ENCODE measurements at places on chromosomes 7 and 10. TPM values are rescaled to one million over a fixed set of nuclear protein-coding genes. Genes with fewer than 3 reads are reported as not detected.

DNA sequence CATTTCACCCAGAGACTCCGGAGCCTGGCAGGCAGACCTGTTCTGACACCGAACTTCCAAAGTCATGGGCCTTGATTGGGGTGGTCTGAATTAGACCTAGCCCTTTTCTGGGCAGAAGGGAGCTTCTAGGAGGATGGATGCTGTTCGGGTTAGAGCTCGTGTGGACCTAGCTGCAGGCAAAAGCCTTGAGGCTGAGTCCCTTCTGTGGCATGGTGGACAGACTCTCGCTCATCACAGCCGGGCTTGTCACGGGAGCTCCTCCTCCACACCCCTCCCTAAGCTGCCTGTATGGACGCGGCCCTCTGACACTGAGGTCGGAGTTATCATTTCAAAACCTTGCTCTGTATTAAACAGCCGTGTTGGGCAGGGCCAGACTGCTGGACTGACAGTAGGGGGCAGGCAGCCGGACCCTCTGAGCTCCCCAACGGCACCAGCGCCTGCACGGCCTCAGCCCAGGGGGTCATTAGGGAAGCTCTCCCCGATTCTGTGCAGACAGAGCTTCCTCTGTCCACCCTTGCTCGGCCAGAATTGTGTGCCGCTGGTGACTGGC lies 2.2 kb downstream of the IRF5 start:
- H3K36me3 ChIP-seq, result peaks cover 2% of the 10 kb centered on the region
- peak overlapping the region; percentile 85 for H3K4me3 ChIP-seq
- H3K27ac ChIP-seq, result no peak overlapping the region
- H3K4me1 ChIP-seq, result peaks cover 39% of the 10 kb centered on the region

DNA sequence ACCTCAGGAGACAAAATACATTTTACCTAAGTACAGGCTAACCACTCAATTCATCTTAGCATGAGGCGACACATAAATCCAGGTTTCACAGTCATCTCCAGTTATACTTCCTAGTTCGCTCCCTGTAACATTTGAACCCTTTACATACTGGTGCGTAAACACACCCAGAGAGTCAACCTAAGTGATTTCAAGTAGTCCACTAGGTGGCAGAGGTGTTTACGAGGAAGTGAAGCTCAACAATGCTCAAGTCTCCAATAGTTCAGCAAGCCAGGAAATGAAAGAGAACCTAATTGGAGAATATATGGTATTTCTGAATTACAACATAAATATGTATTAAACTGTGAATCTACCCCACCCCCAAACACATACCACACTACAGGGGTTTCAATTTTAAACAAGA lies 76.3 kb upstream of the ABCB5 start:
- H3K4me3 ChIP-seq, result no peak overlapping the region
- H3K27me3 ChIP-seq, result no peaks in the 10 kb centered on the region
- no peaks in the 10 kb centered on the region for H3K36me3 ChIP-seq
- DNase-seq, result no peak

DNA sequence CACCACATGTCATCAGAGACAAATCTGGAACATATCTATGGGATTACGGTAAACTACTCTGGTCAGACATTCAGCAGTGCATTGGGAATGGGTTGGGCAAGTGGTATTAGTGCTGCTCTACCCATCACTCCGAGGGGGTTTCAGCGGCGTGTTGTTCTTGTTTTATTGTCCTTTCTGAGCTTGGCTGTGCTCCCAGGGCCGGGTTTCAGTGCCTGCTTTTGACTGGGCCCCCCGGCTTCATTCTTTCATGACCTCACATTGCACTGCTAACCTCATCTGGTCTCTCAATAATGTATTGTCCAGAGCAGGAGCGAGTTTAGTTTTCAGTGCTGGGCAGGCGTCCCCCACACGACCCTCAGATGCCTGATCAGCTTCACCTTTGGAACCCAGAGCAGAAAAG lies 364.6 kb downstream of the PAXIP1 start:
- no peaks in the 10 kb centered on the region for H3K27me3 ChIP-seq
- no peak for DNase-seq
- H3K27ac ChIP-seq, result no peak overlapping the region
- H3K4me1 ChIP-seq, result no peaks in the 10 kb centered on the region
- no peak overlapping the region for H3K4me3 ChIP-seq

DNA sequence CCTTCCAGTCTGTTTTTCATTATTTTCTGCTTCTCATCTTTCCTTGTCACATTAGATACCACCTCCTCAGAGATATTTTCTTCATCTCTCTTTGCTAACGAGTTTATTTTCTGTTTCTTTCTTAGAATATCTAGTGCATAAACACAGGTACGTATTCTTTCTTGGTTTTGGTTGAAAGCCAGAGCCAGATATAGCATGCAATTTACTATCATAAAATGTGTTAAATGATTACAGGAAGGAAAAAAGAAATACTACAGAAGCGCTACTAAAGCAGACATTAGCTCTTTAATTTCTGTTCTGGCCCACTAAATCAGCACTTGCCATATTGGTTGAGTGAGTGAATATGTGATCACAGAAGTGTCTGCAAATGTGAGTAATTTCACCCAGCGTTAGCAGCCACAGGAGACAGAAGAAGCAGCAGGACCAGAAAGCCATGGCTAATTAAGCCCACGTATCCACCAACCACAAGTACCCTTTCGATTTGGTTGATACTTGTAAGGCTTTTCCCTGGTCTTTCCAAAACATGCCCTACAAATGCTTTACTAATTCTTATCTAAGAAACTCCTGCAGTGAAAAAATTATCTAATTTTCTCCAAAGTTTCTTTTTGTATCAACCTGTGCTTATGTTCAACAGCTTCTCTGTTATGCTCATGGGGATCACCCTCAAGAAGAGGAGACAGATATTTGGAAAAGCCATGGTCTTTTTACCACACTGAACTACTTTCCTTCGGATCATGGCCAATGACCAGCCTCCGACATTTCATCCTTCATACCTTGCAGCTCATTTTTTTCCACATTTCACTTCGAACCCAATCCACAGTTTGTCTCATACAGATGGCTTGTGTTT lies 23.1 kb upstream of the MACC1 start:
- H3K4me3 ChIP-seq, result peak overlapping the region; percentile 37
- H3K27me3 ChIP-seq, result peaks cover 35% of the 10 kb centered on the region
- H3K36me3 ChIP-seq, result no peaks in the 10 kb centered on the region
- H3K27ac ChIP-seq, result peak overlapping the region; percentile 4

GRCh38 chr7:140685407-140686087 lies 11.0 kb upstream of the NDUFB2 start:
- H3K27me3 ChIP-seq, result no peaks in the 10 kb centered on the region
- no peak overlapping the region for H3K27ac ChIP-seq
- H3K4me1 ChIP-seq, result no peaks in the 10 kb centered on the region

DNA sequence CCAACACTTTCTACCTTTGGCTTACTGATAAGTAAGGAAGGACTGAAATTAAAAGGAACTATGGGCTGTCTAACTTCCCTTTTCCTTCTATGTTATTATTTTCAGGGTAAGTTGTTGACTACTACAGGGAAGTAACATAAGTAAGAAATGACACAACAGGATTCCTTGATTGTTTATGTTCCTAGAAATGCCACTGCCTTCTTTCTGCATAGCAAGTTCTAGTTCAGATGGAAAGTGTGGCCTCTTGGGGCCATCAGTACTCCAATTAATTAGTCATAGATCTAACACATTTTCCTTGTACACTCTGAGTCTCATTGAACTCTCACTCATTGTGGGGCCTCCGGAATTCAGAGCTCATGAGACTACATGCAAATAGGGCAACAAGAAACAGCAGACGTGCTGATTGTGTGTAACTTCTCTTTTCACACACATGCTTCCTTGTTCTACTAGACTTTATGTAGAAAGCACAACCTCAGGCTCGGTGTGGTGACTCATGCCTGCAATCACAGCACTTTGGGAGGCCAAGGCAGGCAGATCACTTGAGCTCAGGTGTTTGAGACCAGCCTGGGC lies 35.3 kb upstream of the HIBADH start:
- peak; percentile 1 for DNase-seq
- H3K27ac ChIP-seq, result no peak overlapping the region
- H3K36me3 ChIP-seq, result no peaks in the 10 kb centered on the region
- H3K4me3 ChIP-seq, result no peak overlapping the region
- peaks cover 9% of the 10 kb centered on the region for H3K27me3 ChIP-seq
- H3K4me1 ChIP-seq, result no peaks in the 10 kb centered on the region

- H3K4me1 ChIP-seq, result no peaks in the 10 kb centered on the region
- no peak for DNase-seq
- no peak overlapping the region for H3K27ac ChIP-seq
- no peak overlapping the region for H3K4me3 ChIP-seq
- peaks cover 14% of the 10 kb centered on the region for H3K27me3 ChIP-seq
- H3K36me3 ChIP-seq, result no peaks in the 10 kb centered on the region
Observed at GRCh38 chr7:121109145-121109544, 120.6 kb downstream of the CPED1 start.

- no peak overlapping the region for H3K27ac ChIP-seq
- DNase-seq, result no peak
- H3K27me3 ChIP-seq, result no peaks in the 10 kb centered on the region
- H3K4me3 ChIP-seq, result no peak overlapping the region
- H3K36me3 ChIP-seq, result no peaks in the 10 kb centered on the region
Observed at GRCh38 chr10:12279281-12279680, 70.1 kb upstream of the CAMK1D start.

DNA sequence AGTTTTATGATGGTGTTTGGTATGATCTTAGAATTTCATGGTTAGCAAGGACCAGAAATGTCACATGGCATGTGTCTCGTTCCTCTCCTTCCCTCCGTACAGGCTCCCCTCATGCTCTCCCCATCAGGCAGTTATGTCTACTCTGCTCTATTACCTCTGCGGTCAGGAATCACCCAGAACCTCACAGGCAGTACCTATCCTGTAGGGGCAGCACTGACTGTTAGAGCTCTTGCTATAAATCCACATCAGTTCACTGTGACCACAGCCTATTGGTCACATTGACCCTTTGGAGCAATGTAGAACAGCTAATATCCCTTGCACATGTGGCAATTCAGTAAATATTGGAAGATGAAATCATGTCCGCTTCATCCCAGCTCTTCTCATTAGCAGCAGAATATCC lies 151.8 kb downstream of the WNT2 start:
- DNase-seq, result no peak
- H3K4me3 ChIP-seq, result no peak overlapping the region
- H3K4me1 ChIP-seq, result no peaks in the 10 kb centered on the region
- no peak overlapping the region for H3K27ac ChIP-seq
- no peaks in the 10 kb centered on the region for H3K36me3 ChIP-seq

GRCh38 chr7:20354610-20355528 lies 24.2 kb downstream of the ITGB8 start:
- no peak for DNase-seq
- H3K27me3 ChIP-seq, result no peaks in the 10 kb centered on the region
- H3K4me1 ChIP-seq, result no peaks in the 10 kb centered on the region
- H3K27ac ChIP-seq, result no peak overlapping the region
- H3K36me3 ChIP-seq, result no peaks in the 10 kb centered on the region

DNA sequence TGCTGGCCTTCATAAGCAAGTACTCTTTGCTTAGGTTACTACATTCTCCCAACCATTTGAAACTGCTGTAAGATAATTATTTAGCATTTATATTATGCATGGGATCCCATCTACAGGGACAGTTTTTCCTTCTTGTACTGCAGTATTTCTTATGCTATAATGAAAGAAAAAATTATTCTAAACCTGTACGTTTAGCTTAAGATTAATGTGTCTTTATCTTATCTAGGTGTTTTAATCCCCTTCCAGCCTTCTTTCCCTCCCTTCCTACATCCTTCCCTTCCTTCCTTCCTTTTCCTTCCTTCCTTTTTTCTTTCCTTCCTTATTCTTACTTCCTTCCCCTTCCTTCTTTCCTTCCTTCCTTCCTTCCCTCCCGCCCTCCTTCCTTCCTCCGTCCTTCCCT lies 778.3 kb downstream of the CNTNAP2 start:
- no peaks in the 10 kb centered on the region for H3K36me3 ChIP-seq
- H3K27me3 ChIP-seq, result no peaks in the 10 kb centered on the region
- no peak overlapping the region for H3K4me3 ChIP-seq
- H3K4me1 ChIP-seq, result no peaks in the 10 kb centered on the region

GRCh38 chr7:99308461-99309074 lies 17.1 kb upstream of the ARPC1A start:
- H3K27me3 ChIP-seq, result peaks cover 9% of the 10 kb centered on the region
- H3K36me3 ChIP-seq, result no peaks in the 10 kb centered on the region
- no peak overlapping the region for H3K4me3 ChIP-seq
- peak; percentile 17 for DNase-seq

DNA sequence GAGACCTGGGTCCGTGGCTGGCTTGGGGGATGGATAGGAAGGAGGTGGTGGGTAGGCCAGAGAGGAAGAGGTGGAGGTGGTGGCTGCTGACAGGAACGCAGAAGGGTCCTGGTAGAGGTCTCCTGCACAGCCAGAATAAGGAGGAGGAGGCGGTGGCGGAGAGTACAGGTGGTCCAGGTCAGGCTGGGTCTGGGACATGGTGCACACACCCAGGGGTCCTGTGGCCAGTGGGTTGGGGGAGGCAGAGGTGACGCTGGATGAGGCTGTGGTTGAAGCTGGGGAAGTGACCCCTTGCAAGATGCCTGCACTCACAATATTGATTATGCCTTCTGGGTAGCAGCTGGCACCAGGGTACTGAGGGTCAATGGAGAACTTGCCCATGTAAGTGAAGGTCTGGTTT lies 2.2 kb downstream of the EGR2 start:
- H3K4me1 ChIP-seq, result peaks cover 76% of the 10 kb centered on the region
- DNase-seq, result peak; percentile 9
- H3K36me3 ChIP-seq, result peaks cover 31% of the 10 kb centered on the region

DNA sequence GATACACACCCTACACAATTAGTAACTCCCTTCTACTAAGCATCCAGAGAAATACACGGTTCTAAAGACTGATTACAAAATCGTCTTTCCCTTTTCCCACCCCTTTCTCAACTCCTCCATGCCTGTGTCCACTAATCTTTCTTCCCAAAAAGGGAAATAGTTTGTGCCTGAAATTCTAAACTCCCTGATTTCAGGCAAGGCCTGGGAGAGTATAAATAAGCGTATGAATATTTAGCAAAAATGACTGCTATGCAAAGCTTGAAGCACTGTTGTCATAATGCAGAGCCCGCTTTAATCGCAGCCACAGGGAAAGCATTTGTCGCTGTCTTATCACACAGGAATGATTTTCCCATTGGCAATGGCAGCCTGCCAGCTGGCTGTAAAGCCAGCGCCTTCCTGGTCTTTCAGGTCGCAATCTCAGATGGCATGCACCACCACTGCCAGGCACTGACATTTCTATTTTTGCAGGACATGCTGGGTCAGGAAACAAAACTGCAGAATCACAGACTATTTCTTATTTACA lies 142.9 kb upstream of the PCGF5 start:
- H3K36me3 ChIP-seq, result no peaks in the 10 kb centered on the region
- no peak overlapping the region for H3K4me3 ChIP-seq
- H3K27ac ChIP-seq, result no peak overlapping the region
- DNase-seq, result no peak

GRCh38 chr10:15197276-15197675 lies 28.8 kb upstream of the NMT2 start:
- peaks cover 41% of the 10 kb centered on the region for H3K4me1 ChIP-seq
- no peaks in the 10 kb centered on the region for H3K36me3 ChIP-seq
- peak overlapping the region; percentile 19 for H3K4me3 ChIP-seq
- DNase-seq, result no peak
- no peaks in the 10 kb centered on the region for H3K27me3 ChIP-seq
- peak overlapping the region; percentile 63 for H3K27ac ChIP-seq

RAB19 gene
- total RNA-seq, result 17.5 TPM

ATOH7 gene
- not detected for total RNA-seq

TUBB8 gene
- not detected for total RNA-seq

SAP25 gene
- total RNA-seq, result 21.4 TPM

NXPH1 gene
- not detected for total RNA-seq

OR2A12 gene
- not detected for total RNA-seq

SERPINE1 gene
- not detected for total RNA-seq

STEAP4 gene
- total RNA-seq, result not detected

CFAP46 gene
- 0.16 TPM for total RNA-seq

SAMD9L gene
- 16.4 TPM for total RNA-seq

MBL2 gene
- not detected for total RNA-seq

ASAH2 gene
- total RNA-seq, result 0.60 TPM

UCN3 gene
- not detected for total RNA-seq

Data from activated T-cell treated with anti-CD3 and anti-CD28 coated beads, Interleukin-2, amount 50 U/mL, for 72 hours (primary cell).